Stimulated activated CD8-positive, alpha-beta memory T cell treated with anti-CD3 and anti-CD28 coated beads, Interleukin-4, amount 100 ng/mL, for 1 hour (primary cell): ENCODE measurements at places on chromosomes 16 and 17.

GRCh38 chr16:10368969-10369551 lies 16.8 kb upstream of the ATF7IP2 start:
- no peak for DNase-seq

DNA sequence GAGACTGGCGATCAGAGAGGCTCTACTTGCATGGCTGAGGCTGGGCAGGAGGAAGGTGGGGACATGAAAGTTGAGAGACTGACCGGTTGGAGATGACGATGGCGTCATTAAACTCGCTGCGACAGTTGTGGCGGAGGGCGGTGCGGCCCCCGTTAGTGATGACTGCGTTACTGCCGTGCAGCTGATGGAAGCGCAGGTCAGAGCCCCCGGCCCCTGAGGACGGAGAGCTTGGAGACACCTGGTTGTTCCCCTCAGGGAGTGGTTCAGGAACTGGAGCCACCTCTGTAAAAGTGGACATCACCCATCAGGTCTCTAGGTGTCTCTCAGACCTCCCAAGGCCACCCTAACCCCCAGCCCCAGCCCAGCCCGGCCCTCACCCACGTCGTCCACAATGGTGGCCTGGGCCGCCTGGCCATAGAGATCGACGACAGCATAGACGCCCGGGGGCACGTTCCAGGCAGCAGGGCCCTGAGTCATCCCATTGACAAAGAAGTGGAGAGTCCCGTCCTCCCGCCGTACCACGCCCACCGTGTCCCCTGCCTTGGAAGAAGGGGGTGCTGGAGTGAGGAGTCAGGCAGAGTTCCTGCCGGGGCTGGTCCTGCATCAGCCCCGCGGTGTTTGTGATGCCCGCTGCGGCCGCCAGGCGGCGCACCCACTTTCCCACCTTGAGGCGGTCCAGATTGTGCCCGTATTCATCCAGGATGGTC lies 5.3 kb downstream of the NEURL4 start:
- DNase-seq = no peak

DNA sequence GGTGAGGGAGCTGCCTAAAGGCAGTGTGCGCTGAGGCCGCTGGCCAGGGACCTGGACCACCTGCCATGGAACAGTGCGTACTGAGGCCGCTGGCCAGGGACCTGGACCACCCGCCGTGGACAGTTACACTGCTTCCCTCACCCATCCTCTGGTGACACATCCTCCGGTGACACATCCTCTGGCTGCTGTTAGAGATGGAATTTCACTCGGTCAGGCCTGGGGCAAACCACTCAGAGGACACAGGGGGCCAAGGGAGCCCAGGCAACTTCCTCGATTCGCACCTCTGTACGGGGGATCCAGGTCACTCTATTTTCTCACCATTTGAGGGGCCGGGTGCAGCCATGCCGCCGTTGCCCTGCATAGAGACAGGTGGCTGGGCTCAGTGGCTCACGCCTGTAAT lies 32.4 kb upstream of the RPTOR start:
- no peak for DNase-seq

GRCh38 chr17:16449121-16449570 lies 33.8 kb downstream of the TRPV2 start:
- no peak for DNase-seq

- no peak for DNase-seq
These were observed 102.1 kb downstream of the KIF2B start for GRCh38 chr17:53924530-53925455.

DNA sequence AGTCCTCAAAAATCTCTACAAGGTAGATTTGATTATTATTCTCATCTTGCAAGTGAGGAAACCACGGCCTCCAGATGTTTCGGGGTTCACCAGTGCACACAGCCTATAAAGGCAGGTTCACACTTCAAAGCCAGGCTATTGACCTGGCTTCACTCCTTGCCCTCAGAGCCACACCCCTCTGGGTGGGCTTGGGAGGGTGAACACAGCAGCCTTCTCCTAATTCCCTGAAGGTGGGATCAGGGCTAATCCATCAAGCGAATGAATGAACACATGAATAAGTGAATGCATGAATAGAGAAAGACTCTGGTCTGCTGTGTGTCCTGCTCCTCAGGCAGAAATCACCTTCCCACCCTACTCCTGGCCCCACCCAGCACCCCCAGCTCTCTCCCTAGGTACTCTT lies 139.0 kb downstream of the CYLD start:
- DNase-seq = no peak

GRCh38 chr16:265711-266110 lies 10.0 kb downstream of the RGS11 start:
- no peak for DNase-seq
